ENCODE measurements at places on chromosomes 3 and 15. TPM values are rescaled to one million over a fixed set of nuclear protein-coding genes. Genes with fewer than 3 reads are reported as not detected.

CYP8B1 gene
- not detected for total RNA-seq

KCNH8 gene
- not detected for total RNA-seq

GRCh38 chr3:44130249-44130648, 111.4 kb upstream of the TOPAZ1 start:
- DNase-seq, result peak; percentile 10

DNA sequence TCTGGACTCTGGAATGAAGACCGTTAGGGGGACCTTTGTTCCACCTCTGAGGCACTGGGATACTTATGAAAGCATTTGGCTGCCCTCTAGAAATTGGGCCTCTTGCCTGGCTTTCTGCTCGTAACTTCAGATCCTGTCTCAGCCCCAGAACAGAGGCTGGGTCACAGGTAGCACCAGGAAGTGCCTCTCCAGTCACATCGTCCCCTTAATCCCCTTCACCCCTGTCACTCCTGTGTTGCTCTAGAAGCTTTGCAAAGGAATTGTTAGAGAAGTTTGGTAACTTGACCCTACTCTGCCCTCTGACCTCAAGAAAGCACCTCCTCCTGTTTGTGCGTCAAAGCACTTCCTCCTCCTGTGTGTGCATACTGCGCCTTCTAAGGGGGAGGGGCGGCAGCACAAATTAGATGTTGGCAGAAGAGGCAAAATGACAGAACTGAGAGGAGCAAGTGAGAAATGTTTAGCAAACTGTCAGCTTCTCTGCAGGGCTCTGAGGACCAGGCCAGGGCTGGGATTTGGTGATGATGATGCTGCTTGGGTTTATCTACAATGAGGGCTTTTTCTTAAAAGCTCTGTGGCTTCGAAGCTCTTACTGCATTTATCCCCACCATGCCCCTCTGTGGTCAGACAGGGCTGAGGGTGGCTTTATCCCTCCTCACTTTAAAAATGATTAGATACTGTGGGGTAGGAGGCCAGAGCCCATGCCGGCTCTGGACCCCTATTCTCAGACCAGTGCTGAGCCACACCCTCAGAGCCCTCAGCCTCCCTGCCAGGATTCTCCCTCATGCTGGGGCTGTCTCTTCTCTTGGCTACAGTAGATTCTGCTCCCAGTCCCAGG, 76.2 kb downstream of the LARS2 start:
- DNase-seq, result peak; percentile 70

DNA sequence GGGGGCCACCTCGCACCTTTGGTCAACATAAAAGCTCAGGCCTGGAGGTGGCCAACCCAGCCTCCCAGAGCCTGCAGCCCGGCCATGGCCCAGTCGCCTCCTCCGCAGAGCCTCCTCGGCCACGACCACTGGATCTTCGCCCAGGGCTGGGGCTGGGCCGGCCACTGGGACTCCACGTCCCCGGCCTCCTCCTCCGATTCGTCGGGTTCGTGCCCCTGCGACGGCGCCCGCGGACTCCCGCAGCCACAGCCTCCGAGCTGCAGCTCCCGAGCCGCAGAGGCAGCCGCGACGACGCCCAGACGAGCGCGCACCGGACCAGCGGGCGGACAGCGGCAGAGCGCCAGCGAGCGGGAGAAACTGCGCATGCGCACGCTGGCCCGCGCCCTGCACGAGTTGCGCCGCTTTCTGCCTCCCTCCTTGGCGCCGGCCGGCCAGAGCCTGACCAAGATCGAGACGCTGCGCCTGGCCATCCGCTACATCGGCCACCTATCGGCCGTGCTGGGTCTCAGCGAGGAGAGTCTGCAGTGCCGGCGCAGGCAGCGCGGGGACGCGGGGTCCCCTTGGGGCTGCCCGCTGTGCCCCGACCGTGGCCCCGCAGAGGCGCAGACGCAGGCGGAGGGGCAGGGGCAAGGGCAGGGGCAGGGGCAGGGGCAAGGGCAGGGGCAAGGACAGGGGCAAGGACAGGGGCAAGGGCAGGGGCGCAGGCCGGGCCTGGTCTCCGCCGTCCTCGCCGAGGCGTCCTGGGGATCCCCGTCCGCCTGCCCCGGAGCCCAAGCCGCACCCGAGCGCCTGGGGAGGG, at the start of gene MESP2:
TSS of gene MESP2 (plus strand) at position 59 of the 799 bp plus-strand sequence. CDS start at position 85, 26 bp downstream.
- peak; percentile 52 for DNase-seq

GRCh38 chr3:14375192-14375591, 27.2 kb upstream of the SLC6A6 start:
- DNase-seq, result no peak

- DNase-seq, result peak; percentile 34
These were observed 10.6 kb upstream of the STT3B start for GRCh38 chr3:31522152-31522551.

GRCh38 chr3:69290006-69290405, 95.9 kb downstream of the FRMD4B start:
- no peak for DNase-seq

GRCh38 chr3:170778240-170779217, 91.5 kb downstream of the RPL22L1 start:
- no peak for DNase-seq

DNA sequence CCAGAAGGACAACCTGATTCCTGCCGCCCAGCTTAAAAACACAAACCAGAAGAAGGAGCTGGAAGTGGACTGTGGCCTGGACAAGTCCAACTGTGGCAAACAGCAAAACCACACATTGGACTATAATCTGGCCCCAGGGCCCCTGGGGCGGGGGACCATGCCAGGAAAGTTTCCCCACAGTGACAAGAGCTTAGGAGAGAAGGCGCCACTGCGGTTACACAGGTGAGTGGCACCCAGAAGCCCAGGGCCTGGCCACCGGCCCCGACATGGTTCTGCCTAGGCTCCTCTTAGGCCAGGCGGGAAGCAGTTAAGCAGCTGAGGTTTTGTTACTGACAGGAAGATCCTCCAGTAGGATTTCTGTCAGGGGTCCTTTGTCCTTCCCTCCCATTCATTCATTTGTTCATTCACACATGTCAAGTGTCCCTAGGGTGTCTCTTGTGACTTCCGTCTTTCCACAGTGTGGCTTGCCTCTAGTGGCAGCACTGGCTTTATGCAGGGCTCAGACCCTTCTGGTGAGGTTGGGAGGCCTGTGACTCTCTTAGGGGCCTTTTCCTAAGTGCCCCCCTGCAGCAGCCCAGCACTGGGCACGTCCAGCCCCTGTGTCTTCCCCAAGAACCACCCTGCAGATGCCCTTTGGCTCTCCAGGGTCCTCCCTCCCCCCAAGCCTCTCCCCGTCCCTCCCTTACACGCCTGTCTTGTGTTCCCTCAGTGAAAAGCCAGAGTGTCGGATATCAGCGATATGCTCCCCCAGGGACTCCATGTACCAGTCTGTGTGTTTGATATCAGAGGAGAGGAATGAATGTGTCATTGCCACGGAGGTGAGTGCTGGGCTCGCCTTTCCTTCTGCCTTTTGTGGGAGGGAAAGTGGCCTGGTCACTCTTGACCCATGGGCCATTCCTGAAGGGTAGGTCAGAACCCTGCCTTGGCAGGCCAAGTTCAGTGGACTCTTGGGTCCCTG, 7.8 kb downstream of the DLL4 start:
- no peak for DNase-seq

DNA sequence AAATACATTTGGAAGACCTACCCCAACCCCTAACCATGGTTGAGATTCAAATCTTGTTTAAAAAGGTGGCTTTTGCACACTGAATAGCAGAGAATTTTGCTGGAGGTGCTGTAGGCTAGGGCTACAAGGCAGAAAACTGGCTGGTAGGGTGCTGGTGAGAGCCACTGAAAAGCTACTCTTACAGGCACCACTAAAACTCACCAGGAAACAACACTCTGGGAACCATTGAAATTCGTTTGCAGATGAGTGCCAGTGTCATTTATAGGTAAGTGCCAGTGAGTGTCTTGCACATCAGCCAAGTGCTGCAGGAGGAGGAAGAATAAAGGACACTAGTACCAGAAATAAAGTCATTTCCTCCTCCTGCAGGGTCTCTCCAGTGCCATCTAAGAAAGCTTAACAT, 610.2 kb downstream of the ZNF385D start:
- DNase-seq, result no peak

- no peak for DNase-seq
These were observed 57.6 kb upstream of the TNFSF10 start for GRCh38 chr3:172580680-172581401.

All from activated naive CD4-positive, alpha-beta T cell treated with anti-CD3 and anti-CD28 coated beads for 36 hours (primary cell).